ENCODE measurements at places on chromosomes 11 and 22. TPM values are rescaled to one million over a fixed set of nuclear protein-coding genes. Genes with fewer than 3 reads are reported as not detected.

DNA sequence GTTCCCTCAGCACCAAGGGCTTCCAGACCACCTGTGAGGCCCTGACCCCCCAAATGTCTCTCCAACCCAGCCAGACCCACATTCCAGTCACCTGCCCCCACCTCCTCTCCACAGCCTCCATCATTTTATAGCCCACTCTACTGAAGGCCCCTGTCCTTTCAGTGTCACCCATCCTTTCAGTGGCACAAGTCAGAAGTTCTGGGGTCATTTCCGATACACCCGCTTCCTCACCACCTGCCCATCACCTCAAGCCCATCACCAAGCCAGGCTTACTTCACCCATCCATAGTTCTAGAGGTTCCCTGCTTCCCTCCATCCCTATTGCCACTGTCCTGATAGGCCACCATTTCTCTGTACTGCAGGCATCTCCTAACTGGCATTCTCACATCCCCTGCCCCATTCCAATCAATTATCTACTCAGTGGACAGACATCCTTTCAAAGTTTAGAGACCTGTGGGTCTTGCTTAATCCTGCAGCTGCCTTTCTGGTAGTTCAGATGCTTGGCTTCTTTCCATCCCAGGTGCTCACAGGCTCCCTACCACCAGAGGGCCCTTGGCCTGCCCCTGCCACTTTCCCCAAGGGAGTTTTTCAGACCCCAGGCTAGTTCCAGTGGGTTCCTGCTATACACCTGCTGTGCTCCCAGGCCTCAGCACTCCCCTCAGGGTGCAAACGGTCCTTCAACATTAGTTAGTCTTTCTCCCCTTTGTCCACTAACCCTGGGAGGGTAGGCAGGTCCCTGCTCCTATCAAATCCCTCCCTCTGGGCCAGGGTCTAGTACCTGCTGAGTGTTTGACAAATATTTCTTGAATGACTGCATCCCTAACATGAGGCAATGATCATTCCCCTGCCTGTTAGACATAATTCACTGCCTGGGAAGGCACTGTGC is 7.6 kb downstream of the KCNQ1OT1 start:
- DNase-seq: no peak

- no peak for DNase-seq
Measured at GRCh38 chr11:105781807-105782206, 171.9 kb downstream of the GRIA4 start.

GRCh38 chr11:57379732-57380131 is 1.2 kb downstream of the PRG3 start:
- no peak for DNase-seq

DNA sequence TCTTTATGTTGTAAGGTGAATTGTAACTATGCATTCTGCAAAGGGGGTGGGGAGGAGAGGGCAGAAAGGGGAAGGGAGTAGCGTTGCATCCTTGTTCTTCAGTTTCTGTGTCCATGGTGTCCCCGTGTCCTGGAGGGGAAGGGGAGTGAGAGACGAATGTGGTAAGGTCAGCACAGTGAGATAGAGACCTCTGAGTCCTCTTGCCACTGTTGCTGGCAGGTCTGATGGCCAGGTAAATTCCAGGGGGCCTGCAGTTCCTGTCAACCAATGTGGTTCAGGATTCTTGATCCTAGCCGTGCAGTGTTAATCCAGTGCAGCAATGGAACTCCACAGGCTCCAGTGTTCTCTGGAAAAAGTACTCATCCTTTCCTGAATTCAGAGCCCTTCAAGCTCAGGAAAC is 14.6 kb upstream of the ADSL start:
- no peak for DNase-seq

DNA sequence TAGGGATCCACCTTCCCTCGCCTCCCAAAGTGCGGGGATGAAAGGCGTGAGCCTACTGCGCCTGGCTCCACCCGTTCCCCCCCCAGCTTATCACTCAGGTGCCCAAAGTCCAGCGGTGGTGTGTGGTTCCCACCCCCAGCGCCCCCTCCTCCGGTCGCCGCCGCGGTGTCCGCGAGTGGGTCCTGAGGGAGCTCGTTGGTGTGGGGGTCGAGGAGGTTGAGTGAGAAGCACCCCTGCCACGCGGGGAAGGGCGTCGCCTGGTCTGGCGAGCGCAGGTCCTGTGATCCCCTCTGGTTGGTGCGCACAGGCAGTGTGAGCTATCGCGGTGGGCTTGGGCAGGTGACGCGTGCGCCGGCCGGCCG is 3900.6 kb upstream of the OR11H1 start:
- DNase-seq: no peak

DNA sequence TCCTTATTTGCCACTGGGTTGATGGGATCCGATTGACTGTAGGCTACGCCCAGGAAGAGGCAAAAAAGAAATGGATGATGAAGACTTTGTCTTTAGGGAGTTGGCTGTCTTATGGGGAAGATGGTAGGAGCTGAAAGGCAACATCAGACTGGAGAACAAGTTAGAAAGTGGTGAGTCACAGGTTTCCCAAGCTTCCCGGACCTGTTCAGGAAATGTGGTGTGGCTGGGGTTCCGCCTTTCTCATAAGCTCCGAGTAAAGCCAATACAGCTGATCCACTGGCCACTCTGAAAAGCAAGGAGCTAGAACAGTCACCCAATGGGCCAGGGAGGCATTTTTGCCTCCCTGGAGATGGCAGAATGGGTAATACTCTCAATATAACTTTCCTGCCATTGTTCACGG is 194.5 kb downstream of the SNX19 start:
- no peak for DNase-seq

- no peak for DNase-seq
Measured at GRCh38 chr11:61769169-61769920, 16.9 kb downstream of the MYRF start.

GRCh38 chr22:31802575-31802974 is 48.8 kb downstream of the DEPDC5 start:
- no peak for DNase-seq

DNA sequence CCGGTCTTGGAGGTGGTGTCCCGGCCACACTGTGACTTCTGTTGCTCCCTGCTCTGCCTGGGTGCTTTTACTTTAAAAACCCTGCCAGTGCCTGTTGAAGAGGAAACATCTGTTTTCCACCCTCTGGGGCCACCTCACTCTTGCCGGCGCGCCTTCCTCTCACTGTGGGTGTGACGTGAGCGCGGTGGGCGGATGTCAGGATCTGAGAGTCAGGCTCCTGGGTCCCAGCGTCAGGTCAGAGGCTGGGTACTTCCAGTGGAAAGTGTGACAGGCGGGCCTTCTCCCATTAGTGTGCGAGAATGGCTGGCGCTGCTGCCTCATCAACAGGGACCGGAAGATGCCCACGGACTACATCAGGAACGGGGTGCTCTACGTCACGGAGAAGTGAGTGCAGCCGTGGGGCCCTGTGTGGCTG is 54.2 kb downstream of the GRAMD4 start:
- DNase-seq: no peak

DNA sequence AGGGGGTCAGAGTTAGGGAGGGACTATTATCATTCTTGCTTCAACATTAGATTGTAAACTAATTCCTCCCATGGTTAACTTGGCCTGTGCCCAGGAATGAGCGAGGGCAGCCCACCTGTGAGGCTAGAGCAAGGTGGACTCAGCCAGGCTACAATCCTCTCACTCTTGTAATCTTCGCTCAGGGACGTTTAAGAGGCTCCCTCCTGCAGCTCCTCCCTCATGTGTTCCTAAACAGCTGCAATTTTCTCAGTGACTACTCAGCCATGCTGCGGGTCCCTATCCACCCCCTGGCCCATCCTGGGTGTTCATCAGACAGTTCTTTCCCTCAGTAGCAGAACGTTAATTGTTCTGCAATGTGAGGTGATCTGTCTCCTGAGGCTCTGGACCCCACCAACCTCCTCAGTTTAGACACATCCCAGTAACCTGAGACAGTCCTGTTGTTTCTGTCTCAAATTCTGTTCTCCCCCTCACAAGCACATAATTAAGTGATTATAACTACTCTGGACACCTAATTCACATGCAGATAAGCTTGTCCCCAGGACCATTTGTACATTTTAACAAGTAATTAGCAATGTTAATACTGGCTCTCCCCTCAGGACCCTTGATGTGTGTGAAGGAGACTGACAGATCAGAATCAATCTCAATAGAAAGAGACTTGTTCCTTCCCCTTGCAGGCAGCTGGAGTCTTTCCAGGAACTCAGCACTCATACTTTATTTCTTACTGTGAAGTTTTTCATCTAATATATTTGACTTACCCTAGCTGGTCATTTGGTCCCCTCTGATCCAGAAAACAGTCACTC is 337.2 kb upstream of the B3GAT1 start:
- no peak for DNase-seq

DNA sequence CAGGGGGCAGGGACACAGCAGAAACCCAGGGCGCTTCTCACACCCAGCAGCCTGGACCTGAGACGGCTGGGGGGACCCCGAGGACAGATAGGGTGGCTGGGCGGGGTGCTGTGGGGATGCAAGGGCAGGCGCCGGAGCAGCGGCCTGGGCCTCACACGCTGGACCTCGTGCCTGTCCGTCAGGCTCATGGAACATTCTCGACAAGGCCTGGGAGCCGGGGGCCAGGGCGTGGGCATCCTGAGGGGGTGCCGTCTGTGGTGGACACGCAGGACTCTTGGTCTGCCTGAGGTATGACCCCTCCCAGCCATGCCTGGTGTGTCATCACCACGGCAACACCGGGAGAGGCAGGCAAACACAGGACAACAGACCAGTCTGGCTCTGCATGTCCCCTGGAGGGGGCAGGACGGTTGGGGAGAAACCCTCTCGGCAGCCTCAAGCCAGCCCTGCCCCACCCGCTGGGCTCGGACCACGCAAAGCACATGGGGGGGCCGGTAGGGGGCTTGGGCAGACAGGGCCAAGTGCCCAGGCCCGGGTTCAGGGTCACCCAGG is 21.4 kb downstream of the MRPL23 start:
- no peak for DNase-seq

GRCh38 chr11:8805296-8805695 is 105.7 kb upstream of the AKIP1 start:
- DNase-seq: no peak

DNA sequence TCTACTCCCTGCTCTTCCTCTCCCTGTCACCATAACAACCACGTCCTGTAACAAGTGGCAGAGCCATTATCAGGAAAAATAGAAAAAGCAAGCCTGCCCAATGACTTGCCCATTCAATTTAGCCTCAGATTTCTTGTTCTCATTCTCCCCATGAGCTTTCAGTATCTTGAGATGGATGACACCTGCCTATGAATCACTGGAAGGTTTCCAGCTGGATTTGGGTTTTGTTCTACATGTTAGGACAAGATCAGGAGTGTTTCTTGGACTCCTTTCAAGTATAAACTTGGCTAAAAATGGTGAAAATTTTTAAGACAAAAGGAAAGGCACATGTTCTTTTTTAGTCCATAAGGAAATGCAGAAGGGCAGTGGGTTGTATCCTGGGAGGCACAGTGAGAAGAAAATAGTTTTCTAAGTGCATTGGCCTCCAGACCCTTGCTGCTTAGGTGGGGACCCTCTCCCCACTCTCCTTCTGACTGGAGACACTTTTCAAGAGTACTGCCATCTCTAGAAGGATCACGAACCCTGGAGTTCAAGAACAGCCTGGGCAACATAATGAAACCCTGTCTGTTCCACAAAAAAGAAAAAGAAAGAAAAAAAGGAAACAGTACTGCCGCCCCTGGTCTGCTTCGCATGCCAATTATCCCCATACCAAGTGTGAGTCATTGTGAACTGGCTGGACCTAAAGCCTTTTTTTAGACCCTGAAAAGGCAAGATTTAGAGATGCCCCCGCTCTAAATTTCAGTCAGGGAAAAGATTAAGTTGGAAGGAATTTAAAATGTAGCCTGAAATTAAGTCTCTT is 51.0 kb downstream of the MTNR1B start:
- DNase-seq: no peak

GRCh38 chr11:40162901-40163883 is 1296.3 kb downstream of the LRRC4C start:
- DNase-seq: no peak

- DNase-seq: no peak
Measured at GRCh38 chr22:34738661-34739400, 327.1 kb upstream of the ISX start.

- no peak for DNase-seq
Measured at GRCh38 chr11:61035526-61035835, 64.0 kb downstream of the CD6 start.

DNA sequence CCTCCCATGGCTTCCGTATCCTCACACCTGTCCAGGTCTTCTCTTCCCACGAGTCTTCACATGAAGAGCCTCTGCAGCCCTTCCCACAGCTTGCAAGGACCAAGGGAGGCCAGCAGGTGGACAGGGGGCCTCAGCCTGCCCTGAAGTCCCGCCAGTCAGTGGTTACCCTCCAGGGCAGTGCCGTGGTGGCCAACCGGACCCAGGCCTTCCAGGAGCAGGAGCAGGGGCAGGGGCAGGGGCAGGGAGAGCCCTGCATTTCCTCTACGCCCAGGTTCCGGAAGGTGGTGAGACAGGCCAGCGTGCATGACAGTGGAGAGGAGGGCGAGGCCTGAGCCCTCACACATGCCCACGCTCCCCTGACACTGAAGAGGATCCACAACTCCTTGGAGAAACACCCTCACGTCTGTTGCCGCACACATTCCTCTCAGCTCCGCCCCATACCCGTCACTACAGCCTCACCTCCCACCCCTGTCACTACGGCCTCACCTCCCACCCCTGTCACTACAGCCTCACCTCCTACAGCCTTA is 8.3 kb downstream of the SSH3 start:
- DNase-seq: no peak

DNA sequence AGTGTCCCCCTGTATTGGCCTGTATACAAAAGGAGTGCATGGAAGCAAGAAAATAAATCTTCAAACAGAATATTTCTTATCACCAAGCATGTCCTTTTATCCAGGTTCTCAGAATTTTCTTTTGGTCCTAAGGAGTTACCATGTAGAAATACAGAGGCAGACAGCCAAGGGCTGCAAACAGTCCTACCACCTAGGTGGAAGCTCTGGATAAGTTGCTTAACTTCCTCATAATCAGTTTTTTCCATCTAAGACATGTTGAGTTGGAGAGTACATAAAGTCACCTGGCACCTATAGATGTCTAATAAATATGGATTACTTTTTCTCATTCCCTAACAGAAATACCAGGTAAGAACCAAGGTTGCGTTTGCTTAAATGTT is 57.0 kb upstream of the BLID start:
- DNase-seq: no peak

GRCh38 chr11:61507962-61508861 is at the start of gene LRRC10B:
Gene LRRC10B, plus strand, starts transcription at chr11:61508749. Its CDS starts 250 bp downstream, at chr11:61508999.
- no peak for DNase-seq

DNA sequence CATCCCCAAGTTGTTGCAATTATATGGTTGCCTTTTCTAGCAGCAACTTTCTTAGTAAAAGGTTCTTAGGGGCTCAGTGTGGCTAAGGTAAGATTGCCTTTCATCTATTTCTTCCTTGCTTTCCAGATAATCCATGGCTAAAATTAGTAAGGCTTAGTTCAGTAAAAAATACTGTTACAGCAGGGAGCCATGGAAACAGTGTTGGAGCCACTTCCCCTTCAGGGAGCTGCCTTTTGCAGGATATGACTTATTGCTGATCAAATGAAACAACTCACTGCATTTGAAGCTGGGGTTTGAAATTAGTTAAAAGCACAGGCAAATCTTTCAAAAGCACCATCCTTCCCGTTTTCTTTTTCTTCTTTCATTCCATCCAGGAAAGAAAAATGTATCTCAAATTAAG is 184.3 kb downstream of the C11orf87 start:
- DNase-seq: no peak

- DNase-seq: no peak
Measured at GRCh38 chr11:74683941-74684481, 47.2 kb downstream of the CHRDL2 start.

RBMXL2 gene
- polyA plus RNA-seq: 0.18 TPM

FOXRED1 gene
- 26.3 TPM for polyA plus RNA-seq

RFPL2 gene
- 0.39 TPM for polyA plus RNA-seq

IGSF22 gene
- polyA plus RNA-seq: 1.7 TPM

GALNT18 gene
- 25.4 TPM for polyA plus RNA-seq

BCO2 gene
- 2.9 TPM for polyA plus RNA-seq

PGR gene
- polyA plus RNA-seq: 0.07 TPM

NAALAD2 gene
- 33.5 TPM for polyA plus RNA-seq

ZDHHC13 gene
- 19.8 TPM for polyA plus RNA-seq

All from left renal pelvis (tissue), 4 donors.